CD4-positive, alpha-beta T cell treated with Interleukin-12 subunit alpha and Interleukin-12 subunit beta, for 1 hour (primary cell): ENCODE measurements at places on chromosomes 5 and 9.

- DNase-seq: no peak
These were observed 1058.5 kb upstream of the DMAC1 start for GRCh38 chr9:8857926-8858595.

- DNase-seq: no peak
These were observed 160.2 kb upstream of the CDH6 start for GRCh38 chr5:31033295-31033694.

DNA sequence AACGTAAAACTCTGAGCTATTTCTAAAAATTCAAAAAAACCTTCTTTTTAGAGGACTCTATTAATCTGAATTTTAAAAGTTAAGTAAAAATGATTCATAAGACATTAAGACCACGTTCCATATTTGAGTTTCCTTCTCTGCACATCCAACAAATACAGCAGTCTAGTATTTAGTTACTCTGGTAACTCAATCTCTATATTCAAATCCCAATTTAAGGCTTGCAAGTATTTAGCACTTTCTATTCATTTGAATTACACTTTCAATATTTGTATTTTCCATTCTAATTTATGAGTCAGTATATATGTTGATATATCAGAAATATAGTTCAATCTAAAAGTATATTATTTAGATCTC, 17.7 kb downstream of the RFX3 start:
- DNase-seq: no peak

DNA sequence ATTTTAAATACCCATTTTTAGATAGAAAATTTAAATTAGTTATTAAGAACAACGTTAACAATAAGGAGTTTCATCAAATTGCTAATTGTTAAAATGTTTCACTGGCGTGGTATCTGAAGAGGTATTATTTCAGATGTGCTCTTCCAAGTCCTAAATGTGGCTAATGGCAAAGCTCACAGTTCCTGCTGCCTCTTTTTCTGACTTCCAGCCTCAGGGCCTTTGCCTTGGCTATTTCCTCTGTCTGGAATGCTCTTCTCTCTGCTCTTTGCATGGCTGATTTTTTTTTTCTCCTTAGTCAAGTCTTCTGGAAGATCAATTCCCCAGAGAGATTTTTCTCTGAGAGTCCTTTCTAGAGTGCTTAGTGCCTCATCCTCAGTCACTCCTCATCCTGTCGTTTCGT, 9.6 kb upstream of the SSBP2 start:
- DNase-seq: no peak

DNA sequence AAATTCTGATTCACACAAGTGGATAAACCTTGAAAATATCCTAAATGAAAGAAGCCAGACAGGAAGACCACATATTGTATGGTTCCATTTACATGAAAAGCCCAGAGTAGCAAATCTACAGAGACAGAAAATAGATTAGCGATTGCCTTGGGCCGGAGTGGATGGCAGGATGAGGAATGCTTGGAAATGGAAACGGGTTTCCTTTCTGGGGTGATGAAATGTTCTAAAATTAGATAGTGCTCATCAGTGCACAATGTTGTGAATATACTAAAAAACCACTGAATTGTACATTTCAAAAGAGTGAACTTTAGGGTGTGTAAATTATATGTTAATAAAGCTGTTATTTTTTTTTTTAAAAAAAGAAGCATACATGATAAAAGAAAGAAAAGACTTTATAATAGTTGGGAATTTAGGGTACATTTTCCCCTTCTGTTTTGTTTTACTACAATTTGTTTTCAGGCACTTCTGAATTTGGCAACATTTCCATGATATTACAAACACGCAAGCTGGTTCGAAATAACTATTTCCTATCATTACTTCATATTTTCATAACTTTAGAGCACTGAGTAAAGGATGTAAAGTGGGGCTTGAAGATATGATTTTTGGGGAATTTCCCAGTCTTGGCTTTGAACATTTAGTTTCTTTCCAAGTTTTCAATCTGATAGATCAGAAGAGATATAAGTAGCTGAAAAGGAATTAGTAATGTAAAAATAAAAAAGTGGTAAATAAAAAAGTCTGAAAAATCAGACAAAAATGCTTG, 23.9 kb downstream of the SLC35A4 start:
- no peak for DNase-seq

- peak; percentile 64 for DNase-seq
These were observed 24.7 kb upstream of the RXRA start for GRCh38 chr9:134301387-134302129.

- DNase-seq: no peak
These were observed 32.8 kb downstream of the AFAP1L1 start for GRCh38 chr5:149304195-149305078.
